Mammary microvascular endothelial cell (primary cell): ENCODE measurements at places on chromosomes 12 and 14. TPM values are rescaled to one million over a fixed set of nuclear protein-coding genes. Genes with fewer than 3 reads are reported as not detected.

PXMP2 gene
- 39.2 and 40.0 TPM in 2 replicates for total RNA-seq

KRT80 gene
- 1.1 and 1.5 TPM in 2 replicates for total RNA-seq

PUS7L gene
- 6.5 and 11.1 TPM in 2 replicates for total RNA-seq

FAIM2 gene
- not detected in 2 replicates for total RNA-seq

PARP11 gene
- 3.1 and 5.4 TPM in 2 replicates for total RNA-seq

C12orf42 gene
- total RNA-seq = not detected in 2 replicates

SYT1 gene
- total RNA-seq = 6.2 and 6.9 TPM in 2 replicates

TGM1 gene
- 0.27 and 2.1 TPM in 2 replicates for total RNA-seq

HOXC9 gene
- not detected in 2 replicates for total RNA-seq

EAPP gene
- total RNA-seq = 18.4 and 27.4 TPM in 2 replicates

CPSF6 gene
- total RNA-seq = 26.0 and 27.3 TPM in 2 replicates

TAS2R43 gene
- total RNA-seq = 0.53 TPM in 1 of 2 replicates, not detected in the other

ZNF891 gene
- total RNA-seq = 0.13 and 0.30 TPM in 2 replicates

CAPZA3 gene
- total RNA-seq = not detected in 2 replicates

TAS2R50 gene
- total RNA-seq = 0.15 and 0.20 TPM in 2 replicates

CLEC1B gene
- not detected in 2 replicates for total RNA-seq

SOAT2 gene
- total RNA-seq = not detected in 2 replicates

PTGDR gene
- not detected in 2 replicates for total RNA-seq

SCN8A gene
- 0.53 and 1.1 TPM in 2 replicates for total RNA-seq

OR6C2 gene
- total RNA-seq = not detected in 2 replicates

CPNE8 gene
- 16.4 and 16.7 TPM in 2 replicates for total RNA-seq

NR4A1 gene
- 4.4 and 10.5 TPM in 2 replicates for total RNA-seq

KRT71 gene
- under 0.01 TPM in 1 of 2 replicates, not detected in the other for total RNA-seq

INHBE gene
- 0.05 TPM in 1 of 2 replicates, not detected in the other for total RNA-seq

SPX gene
- total RNA-seq = not detected in 2 replicates

PLA2G1B gene
- not detected in 2 replicates for total RNA-seq
